Activated CD8-positive, alpha-beta memory T cell treated with anti-CD3 and anti-CD28 coated beads for 4 hours (primary cell): ENCODE measurements at places on chromosomes 16 and 17.
A peak's percentile ranks its signal among the peaks of the same experiment; 100 is the strongest.

GRCh38 chr16:8675183-8676159 is 1.1 kb downstream of the ABAT start:
- peak; percentile 38 for DNase-seq

DNA sequence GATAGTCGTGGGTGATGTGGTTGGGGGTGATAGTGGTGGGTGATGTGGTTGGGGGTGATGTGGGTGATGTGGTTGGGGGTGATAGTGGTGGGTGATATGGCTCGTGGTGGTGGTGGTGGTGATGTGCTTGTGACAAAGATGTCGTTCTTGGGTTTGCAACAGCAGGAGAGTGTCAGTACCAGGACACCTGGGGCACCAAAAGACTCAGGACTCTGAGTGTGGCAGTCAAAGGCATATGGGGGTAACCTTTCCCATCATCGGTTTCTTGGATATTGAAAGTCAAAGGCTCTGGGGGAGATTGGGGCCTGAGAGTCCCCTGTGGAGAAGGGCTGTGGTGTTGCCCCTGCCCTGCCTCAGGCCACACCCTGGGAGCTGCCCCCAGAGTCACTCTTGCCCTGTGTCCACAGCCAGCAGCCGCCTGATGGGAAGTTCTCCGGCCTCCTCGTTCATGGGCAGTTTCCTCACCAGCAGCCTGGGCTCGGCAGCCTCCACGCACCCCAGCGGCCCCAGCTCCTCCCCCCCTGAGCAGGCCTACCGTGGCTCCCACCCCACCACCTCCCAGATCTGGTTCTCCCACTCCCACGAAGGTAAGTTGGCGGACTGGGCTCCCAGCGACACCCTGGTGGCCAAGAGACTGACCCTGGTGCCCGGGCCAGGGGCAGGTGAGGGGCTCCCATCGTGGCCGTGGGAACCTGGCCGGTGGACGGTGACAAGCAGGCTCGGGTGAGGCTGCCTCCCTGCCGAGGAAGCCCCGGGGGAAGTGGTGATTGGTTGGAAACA is 31.3 kb downstream of the BAHCC1 start:
- no peak for DNase-seq

DNA sequence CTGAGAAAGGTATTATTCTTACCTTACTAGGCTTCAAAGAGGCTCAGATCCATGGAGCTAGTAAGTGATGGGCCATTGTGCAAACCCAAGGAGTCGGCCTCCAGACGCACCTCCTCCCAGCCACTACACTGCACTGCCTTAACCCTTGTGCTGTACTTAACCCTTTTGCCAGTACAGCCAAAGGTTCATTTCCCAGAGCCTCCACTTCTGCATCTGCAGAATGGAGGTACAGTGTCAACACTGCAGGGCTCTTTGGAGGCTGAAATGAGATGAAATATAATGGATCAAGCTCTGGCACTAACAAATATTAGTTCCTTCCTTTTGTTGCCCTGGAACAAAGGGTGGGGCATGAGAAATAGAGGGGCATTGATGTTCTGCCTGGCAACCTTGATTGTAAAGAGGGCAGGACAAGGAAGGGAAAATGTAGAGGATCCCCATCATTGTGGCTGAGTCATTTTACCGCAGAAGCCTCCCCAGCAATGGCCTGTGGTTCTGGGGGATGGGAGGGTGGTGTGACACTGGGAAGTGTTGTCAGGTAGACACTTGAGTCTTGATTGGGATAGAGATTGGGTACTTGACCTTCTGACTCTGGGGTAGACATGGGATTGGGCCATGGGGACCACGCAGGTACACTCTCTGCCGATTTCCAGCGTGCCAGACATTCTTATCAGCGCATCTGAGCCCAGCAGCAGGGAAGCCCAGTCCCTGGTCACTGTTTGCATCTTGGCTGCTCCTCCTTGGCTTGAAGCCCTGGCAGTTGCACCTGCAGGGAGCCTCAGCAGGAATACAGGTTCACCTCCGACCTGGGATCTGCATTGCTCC is 84.0 kb downstream of the MSI2 start:
- no peak for DNase-seq

DNA sequence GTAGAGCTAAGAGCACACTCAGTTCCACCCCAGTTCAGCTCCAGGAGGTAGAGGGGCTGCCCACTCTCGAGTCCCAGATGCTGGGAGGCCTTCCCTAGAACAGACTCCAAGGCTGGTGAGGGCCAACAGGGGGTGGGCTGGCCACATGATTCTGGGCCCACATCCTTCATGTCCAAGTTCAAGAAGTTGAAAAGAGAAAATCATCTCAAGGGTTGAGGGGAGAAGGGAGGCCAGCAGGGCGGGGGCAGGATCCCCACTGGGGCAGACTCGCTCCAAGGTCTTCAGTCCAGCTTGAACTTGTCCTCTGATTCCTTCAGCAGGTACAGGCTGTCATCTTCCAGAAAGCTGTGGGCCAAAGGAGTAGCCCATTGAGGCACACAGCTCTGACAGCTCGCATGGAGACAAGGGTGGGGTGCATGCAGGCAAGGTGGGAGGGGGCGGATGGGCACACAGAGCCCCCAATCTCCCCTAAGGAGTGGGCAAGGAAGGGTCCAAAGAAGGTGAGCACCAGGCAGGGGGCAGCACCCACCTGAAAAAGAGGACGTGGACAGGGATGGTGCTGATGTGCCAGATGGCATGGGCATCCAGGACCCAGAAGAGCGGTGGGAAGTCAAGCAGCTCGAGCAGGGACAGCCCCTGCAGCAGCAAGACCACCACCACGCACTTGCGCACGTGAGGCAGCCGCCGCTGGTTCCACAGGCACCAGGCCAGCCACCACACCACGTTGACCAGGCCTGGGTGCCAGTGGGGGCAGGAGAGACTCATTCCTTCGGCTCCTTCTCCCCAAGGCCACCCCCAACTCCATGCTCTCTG is 4.5 kb downstream of the PNMT start:
- DNase-seq: no peak

DNA sequence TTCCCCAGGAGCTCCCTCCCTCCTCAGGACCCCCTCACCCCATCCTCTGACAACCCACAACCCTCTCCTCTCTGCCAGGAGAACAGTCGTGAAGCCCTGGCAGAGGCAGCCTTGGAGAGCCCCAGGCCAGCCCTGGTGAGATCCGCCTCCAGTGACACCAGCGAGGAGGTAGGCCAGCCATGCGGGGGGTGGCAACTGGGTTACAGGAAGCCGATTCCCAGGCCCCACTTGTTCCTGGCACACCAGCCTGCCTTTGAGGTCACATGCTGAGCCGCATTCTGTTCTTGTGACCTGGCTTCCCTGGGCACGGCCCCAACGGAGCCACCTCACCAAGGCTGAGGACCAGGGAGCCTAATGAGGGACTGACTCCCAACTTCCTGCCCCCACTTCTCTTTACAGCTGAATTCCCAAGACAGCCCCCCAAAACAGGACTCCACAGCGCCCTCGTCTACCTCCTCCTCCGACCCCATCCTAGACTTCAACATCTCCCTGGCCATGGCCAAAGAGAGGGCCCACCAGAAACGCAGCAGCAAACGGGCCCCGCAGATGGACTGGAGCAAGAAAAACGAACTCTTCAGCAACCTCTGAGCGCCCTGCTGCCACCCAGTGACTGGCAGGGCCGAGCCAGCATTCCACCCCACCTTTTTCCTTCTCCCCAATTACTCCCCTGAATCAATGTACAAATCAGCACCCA is 7.9 kb downstream of the NAT9 start:
- DNase-seq: no peak

GRCh38 chr16:79593074-79593531 is 7.4 kb downstream of the MAF start:
- DNase-seq: no peak

GRCh38 chr17:2610195-2611175 is 17.0 kb downstream of the PAFAH1B1 start:
- DNase-seq: no peak

GRCh38 chr17:5304636-5305035 is 22.6 kb downstream of the RABEP1 start:
- DNase-seq: no peak

DNA sequence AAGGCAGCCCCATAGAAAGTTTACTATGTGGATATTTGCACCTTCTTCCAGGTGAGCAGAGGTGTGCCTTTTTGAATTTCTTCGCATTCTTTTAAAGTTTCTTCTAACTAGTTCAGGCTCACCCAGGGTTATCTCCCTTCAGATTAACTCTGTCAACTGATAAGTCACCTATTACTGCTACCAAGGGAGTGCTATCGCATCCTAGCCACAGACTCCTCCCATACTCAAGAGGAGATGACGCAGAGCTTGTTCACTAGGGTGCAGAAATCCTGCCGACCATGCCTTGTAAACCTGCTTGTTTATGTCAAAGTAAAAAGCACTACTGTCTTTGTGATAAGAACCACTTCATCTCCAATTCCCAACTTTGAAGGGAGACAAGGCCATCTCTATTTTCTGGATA is 390.1 kb downstream of the RBFOX1 start:
- no peak for DNase-seq

DNA sequence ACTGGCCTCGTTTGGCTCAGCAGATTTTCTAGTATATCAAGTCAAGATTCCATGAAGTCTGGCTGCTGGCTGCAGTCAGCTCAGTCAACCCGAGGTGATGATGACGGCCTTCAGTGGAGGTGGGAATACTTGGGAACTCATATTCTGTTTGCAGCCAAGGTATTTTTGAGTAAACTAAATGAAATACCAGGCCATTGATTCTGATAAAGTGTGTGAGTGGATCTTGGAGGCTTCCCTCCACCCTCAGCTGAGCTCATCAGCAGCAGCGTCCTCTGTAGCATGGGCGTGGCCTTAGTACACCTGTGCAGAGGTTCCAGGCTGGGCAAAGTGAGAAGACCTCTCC is 22.0 kb upstream of the TACO1 start:
- no peak for DNase-seq

GRCh38 chr17:64377769-64378282 is 12.8 kb downstream of the PECAM1 start:
- no peak for DNase-seq

DNA sequence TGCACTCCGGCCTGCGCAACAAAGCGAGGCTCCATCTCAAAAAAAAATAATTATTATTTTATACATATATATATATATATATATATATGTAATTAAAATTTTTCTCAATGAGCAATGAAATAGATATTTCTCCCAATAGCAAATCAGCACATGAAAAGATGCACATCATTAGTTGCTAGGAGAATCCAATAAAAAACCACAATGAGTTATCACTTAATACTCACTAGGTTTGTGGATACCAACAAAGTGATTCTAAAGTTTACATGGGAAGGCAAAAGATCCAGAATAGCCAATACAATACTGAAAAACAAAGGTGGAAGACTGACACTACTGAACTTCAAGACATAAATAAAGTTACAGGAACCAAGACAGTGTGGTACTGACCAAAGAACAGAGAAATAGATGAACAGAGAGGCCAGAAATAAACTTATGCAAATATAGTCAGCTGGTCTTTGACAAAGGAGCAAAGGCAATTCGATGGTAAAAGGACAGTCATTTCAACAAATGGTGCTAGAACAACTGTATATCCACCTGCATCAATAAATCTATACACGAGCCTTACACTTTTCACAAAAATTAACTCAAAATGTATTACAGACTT is 13.6 kb downstream of the SMG6 start:
- DNase-seq: no peak

GRCh38 chr17:48162306-48162934 is 54.9 kb downstream of the SNX11 start:
- no peak for DNase-seq

DNA sequence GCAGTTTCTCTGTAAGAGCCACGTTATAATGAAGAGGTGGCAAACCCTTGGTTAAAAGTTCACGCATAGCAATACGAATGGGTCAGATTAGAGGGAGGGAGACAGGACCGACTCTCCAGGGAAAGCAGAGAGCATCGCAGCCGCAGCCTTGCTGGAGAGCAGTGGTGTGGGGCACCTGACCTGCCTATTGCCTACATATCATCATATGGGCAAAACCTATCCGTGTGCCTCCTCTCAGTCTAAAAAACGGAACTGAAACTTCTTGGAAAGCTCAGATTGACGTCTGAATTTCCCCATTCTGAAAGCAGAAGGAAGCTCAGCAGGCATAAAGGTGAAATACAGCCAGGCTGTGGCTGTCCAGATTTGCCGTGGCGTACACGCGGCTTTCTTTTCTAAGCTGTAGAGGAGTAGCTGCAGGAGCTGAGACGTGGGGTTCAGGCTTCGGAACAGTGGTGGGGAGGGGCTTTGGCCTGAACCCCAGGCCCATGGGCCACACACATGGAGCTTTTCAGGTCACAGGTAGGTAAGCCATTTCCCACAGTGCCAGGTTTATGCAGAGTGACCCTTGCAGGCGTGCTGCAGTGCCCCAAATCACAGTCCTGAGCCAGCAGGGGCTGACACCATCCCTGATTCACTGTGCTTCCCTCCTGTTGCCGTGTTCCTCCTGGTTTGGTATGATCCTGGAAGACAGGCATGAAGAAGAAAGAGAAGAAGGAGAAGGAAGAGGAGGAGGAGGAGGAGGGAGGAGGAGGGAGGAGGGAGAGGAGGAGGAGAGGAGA is 41.6 kb upstream of the TNRC6C start:
- DNase-seq: no peak

DNA sequence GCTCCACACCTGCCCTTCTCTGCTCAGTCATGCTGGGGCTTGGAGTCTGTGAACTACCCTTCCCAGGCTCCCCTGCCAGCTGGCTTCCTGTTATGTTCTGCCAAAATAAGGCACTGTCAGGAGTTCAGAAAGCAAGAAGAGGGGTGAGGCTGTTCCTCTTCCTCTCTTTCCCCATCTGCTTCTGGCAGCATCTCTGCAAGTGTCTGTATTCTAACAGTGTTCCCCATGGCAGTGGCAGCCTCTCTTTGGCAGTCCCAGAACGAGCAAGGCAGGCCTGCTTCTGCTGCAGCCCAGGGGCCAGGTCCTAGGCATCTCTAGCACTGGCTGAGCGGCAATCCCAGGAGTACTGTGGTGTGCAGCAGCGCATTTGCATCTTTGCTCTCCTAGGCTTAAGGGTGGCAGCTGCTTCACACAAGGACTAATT is 219.1 kb downstream of the STX8 start:
- no peak for DNase-seq

DNA sequence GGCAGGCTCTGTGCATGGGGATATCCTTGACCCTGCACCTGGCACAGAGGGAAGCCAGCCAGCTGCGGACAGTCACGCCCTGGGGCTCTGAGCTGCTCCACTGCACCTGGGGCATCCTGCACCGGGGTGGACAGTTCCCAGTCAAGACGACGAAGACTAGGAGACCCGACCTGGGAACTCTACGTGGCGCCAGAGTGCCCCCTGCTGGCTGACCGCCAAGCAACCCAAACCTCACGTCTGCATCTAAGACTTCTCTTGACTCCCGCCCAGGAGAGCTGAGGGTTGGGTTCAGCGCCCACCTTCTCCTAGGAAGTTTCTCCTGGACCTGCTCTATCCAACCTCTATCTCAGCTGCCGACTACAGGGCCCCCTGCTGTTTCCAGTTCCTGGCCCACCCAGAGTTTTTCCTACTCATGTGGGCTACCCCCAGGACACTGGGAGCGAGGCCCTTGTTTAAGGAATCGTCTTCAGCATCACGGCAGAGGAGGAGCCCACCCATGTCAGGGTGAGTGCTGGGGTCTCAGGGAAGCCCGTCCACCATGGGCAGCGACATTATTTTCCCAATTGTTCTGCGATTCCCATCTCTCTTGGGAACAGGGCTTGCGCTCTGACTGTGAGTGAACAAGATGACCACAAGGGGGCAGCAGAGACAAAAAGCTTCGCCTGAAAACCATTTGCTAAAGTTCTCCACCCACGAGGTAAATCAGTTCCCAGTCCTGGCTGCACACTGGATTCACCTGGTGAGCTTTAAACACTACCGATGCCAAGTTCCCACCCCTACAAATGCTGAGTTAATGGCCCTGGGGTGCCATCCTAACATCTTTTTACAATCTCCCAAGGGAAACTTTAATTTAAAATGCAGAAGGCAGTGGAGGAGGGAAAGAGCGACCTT is 29.3 kb downstream of the TLE7 start:
- peak; percentile 45 for DNase-seq

GRCh38 chr16:68425498-68426346 is 22.6 kb downstream of the SMPD3 start:
- DNase-seq: no peak
